NCI-H187 (cell line): ENCODE measurements at places on chromosomes 13 and 19.

DNA sequence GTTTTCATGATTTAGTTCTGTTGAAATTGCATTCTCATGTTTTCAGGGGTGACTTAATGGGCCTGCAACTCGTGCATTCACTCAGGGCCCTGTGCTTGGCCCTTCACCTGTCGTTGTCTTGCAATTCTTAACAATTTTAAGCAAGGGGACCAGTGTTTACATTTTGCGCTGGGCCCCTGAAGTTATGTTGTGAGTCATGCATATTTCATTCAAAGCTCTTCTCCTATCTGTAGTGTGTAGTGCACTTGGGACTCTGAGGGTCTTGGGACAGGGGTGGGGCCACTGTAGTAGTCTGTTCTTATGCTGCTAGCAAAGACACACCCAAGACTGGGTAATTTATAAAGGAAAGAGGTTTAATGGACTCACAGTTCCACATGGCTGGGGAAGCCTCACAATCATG is 211.2 kb upstream of the RXFP2 start:
- DNase-seq = no peak

DNA sequence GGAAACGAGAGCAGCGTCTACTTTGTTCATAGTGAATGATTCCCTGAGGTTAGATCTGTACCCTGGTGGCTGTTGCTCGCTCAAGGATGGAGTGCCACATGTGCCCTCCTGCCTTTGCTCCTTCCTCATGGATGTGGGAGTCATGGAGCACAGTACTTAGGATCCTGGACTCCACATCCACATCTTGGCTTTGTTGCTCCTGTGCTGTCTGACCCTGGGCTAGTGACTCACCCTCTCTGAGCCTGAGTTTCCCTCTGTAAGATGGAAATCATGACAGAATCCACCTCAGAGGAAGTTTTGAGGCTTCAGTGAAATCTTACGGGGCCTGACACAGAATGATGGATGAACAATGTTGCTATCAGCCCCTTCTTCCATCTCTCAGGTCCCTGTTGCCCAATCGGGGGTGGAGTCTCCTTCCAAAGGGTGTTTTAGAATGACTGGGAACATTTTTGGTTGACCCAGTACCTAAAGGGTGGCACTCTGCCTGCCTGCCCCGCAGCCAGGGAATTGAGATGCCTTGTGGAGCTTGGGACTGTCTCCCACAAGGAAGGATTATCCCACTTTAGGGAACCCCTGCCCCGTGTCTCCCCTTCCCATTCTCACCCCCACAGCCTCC is 9.8 kb upstream of the TIMM50 start:
- DNase-seq = no peak

- no peak for DNase-seq
Observed at GRCh38 chr19:18045307-18046050, 37.5 kb downstream of the ARRDC2 start.

DNA sequence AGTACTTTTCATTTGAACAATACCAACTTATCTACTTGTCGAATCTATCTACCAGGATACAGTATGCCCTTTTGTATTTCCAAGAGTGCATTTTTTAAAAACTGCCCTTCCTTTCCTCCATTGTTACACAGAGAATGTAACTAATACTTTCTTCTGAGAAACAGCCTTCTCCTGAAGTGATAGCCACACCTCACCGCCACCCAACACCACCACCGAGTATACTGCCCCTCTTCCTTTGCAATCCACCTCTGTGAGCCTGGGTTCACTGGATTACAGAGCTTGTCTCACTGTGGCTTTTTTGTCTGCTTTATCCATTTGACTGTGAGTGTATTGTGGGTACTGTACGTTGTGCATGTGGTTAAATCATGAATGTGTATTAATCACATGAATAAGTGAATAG is 305.4 kb downstream of the KLF12 start:
- DNase-seq = no peak

GRCh38 chr13:112657850-112658445 is 31.9 kb upstream of the ATP11A start:
- DNase-seq = no peak

GRCh38 chr13:31755803-31756212 is 16.5 kb downstream of the RXFP2 start:
- no peak for DNase-seq

GRCh38 chr13:40470660-40471059 is 195.8 kb downstream of the FOXO1 start:
- DNase-seq = no peak

- DNase-seq = no peak
Observed at GRCh38 chr13:98291658-98292057, 114.6 kb upstream of the RNF113B start.

DNA sequence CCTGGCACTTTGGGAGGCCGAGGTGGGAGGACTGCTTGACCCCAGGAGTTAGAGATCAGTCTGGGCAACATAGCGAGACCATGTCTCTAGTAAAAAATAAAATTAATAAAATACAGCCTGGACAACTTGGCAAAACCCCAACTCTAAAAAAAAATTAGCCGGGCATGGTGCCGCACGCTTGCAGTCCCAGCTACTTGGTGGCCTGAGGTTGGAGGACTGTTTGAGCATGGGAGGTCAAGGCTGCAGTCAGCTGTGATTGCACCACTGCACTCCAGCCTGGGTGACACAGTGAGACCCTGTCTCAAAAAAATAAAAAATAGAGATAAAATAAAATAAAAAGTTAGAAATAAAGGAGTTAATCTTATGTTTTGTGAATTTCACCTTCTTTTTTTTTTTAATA is 15.6 kb upstream of the SPC24 start:
- no peak for DNase-seq

DNA sequence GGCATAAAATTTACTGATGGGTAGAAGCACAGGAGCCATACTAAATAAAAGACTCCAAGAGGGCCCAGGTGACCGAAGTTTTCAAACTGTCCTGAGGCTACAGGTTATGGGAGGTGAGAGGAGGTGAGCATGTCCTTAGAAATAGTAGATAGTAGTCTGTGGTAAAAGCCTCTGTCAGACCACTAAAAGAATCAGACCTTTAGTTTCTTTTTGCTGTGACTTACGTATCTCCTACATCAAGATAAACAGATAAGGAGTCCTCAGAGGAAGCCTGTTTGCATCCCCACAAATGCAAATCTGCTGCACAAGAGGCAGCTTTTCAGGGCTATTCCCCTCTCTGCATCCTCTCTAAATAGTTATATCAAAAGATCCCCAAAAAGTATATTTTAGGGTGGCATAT is 711.6 kb upstream of the SLITRK6 start:
- no peak for DNase-seq

GRCh38 chr19:4376028-4376670 is 24.2 kb downstream of the SH3GL1 start:
- no peak for DNase-seq

DNA sequence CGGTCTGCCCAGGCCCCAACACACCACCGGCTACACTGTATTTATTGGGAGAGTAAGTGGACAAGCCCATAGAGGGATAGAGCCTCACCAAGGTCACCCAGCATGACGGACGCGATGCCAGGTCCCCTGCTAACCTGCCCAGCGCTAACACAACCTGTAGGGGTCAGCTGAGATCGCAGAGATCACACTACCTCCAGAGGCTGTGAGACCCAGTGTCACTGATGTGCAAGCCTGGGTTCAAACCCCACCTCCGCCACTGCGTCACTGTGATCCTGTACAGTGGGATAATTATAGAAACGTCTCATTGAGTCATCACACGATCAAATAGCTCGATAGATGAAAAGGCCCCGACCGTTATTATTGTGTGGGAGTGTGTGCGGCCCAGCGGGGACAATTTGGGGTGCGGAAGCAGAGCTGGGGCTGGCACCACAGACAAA is 10.6 kb upstream of the TLE2 start:
- no peak for DNase-seq

- DNase-seq = no peak
Observed at GRCh38 chr13:110028838-110029621, 242.6 kb upstream of the IRS2 start.
